ENCODE measurements at places on chromosomes 4 and X.

DNA sequence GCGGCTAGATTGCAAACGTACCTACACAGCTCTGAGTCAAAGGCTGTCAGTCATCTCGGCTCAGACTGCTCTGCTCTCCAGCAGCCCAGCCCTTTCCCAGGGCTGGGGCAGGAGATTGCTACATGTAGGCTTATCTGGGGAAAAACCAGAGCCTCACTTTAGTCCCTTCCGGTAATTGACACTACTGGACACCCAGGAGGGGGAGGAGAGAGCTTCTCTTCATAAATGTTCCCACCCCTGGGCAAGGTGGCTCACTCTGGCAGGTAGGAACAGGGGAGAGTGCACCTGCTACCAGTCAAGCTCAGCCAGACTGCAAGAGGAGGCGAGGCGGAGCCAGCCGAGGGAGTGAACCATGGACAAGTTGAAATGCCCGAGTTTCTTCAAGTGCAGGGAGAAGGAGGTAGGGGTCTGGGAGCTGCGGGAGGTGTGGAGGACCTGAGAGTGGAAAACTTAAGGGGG is at the start of gene SLC6A14:
Gene SLC6A14 (plus strand): TSS at position 249 of the 459 bp plus-strand sequence. CDS start 104 bp downstream, at position 353.
- DNase-seq = no peak

GRCh38 chr4:140092094-140092851 is 61.7 kb downstream of the MAML3 start:
- DNase-seq = peak; percentile 87

DNA sequence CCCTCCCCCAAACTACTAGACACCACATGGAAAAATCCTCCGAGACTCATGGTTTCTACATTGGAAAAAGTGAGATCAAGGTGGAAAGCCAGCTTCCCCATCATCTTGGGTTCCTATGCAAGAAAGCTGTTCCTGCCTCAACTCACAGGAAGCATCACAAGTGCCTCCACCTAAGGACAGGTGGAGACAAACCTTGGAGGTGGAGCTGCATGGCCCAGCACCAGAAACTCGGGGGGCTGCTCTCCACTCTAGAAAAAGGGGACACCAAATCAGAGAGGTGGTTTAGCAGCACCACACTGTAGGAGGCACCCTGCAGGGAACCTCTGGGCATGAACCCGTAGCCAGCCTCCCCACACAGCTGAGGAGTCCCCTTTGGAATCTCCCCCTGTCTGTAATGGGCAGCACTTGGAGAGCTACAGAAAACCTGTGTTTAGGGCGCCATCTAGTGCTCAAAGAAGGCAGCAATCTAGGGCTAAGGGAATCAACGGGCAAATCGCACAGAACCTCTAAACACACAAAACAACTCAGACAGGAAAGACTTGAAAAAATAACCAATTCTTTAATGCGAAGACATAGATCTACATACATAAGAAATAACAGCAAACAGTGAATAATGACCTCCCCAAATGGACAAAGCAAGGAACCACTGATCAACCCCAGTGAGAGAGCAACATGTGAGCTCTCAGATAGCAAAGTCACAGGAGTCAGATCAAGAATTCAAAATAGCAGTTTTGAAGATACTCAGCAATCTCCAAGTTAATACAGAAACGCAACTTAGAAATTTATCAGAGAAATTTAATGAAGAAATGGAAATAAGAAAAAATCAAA is 37.0 kb upstream of the ZBTB33 start:
- peak; percentile 28 for DNase-seq

- no peak for DNase-seq
Measured at GRCh38 chr4:69986663-69987062, 9.1 kb upstream of the STATH start.

DNA sequence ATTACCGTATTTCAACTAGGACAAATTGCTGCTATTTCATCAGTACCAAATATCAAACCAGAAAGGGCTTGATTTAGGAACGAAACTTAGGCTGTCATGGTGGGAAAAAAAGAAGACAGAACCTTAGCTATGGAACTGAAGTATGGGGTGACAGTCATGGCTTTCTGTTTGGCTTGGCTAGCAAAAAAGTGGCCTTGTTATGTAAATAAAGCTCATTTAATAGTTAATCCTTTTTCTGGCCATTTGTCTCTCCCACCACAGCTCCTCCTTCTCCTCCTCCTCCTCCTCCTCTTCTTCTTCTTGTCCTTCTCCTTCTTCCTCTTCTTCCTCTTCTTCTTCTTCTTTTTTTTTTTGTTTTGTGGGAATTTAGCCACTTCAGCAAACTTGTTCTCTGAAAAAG is 434.7 kb upstream of the NDST4 start:
- DNase-seq = no peak

- no peak for DNase-seq
Measured at GRCh38 chrX:138709886-138710791, 1.4 kb downstream of the FGF13 start.

GRCh38 chrX:110414273-110414672 is 55.6 kb downstream of the RTL9 start:
- no peak for DNase-seq
